B cell (primary cell): ENCODE measurements at places on chromosomes 4 and X.
A peak's percentile ranks its signal among the peaks of the same experiment; 100 is the strongest.

DNA sequence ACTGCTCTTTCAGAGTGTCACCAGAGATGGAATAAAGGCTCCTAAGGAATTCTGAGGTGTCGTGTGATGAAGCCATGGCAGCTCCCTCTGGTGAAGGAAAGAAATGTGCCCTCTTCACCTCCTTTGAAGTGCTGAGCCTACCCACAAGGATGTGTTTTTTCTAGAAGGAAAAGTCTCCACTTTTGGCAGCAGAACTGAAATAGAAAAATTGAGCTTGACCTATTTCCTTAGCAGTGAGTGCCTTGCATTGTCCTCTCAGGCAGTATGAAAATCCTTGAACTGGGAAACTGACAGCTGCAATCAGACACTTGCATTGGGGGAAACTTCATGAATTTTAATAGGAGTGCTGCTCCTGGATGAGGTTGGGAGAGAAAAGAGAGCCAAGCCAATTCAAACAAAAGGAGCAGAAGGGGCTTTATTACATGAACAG lies 95.2 kb downstream of the DCLK2 start:
- DNase-seq = no peak

DNA sequence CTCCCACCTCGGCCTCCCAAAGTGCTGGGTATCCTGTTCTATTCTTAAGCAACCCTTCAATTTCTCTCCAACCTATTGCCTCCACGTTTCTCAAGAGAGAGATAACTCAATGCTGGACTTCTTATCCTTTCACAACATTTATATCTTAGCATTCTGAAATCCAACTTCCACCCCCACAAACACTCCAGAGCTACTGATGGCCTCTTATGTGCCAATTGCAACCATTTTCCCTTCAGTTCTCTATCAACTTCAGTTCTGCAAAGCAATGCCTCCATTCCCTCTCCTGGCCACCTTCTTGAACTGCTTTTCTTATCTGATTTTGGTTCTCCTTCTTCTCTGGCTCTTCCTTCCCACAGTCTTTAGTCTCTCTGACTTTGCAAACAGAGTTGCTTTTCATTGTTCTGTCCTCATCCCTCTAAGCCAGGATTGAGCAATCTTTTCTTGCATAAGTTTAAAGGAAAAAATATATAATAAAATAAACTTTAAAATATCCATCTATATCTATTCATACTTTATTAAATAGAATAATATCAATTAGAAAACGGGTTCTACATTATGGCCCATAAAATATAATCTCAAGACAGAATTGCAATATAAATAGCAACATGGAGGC lies 3.6 kb upstream of the STBD1 start:
- DNase-seq = no peak

DNA sequence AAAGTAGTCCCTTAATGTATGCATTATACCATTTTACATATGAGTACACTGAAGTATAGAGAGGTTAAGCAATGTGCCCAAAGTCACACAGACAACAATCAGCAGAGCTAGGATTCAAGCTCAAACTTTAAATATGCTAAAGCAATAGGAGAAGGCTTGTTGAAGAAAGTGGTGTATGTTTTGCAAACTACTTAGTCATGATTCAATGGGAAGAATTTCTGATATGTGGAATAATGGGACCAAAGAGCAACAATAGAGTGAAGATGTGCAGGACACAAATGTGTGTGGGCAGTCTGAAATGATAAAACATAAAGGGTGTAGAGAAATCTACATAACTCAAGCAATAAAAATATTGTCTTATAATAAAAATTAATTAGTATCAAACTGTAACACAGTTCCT lies 109.0 kb upstream of the ARSJ start:
- no peak for DNase-seq

DNA sequence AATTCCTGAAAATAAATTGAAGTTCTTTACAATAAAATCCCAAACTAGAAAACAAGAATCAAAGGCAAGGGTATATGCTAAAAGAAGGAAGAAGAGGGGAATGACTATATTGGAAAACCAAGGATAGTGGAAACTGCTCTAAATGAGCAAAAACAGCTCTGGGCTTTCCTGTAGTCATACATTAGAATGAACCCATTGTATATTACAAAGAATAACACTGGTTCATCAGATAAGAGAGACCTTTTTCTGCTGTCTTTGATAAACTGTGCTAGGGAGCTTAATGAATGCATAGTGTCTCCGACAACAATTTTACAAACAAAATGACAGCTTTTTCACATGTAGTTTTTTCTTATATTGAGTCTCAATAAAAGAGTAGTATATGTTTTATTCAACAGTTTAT lies 26.6 kb downstream of the TLR2 start:
- no peak for DNase-seq

DNA sequence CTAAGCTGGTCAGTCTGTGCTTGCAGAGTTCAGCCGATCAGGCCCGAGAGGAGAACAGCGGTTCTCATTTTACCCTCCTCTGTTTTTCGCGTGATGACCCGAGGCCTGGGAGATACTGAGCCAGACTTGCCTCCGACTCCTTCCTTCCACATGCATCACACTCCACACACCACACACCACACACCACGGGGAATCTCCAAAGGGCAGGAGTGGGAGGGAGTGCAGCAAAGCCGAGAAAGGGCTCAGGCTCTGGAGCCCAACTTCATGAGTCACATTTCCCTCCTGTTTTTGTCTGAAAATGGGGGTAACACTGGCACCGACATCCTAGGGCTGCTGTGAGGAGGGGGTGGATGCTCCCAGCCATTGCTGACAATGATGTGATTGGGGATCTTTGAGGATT lies 38.9 kb downstream of the TKTL1 start:
- DNase-seq = no peak

DNA sequence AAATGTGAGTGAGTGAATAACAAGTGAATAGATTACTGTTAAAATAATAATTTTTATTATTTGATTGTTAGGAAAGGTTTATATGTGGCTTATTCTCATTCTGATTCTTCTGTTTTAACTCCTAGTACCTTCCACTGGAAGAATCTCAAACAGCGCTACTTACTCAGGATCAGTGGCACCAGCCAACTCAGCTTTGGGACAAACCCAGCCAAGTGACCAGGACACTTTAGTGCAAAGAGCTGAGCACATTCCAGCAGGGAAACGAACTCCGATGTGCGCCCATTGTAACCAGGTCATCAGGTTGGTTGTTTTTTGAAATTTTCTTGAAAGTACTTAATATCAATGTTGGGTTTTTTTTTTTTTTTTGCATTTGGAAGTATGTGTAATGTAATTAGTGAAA lies 117.6 kb upstream of the BMPR1B start:
- DNase-seq = no peak

GRCh38 chrX:74133156-74133796 lies 170.7 kb upstream of the ZCCHC13 start:
- peak; percentile 49 for DNase-seq

GRCh38 chr4:2818351-2818939 lies 25.2 kb upstream of the ADD1 start:
- DNase-seq = no peak

GRCh38 chr4:165991325-165992180 lies 118.5 kb downstream of the TLL1 start:
- DNase-seq = no peak

GRCh38 chrX:150984169-150984824 lies 1.2 kb downstream of the HMGB3 start:
- DNase-seq = peak; percentile 27

DNA sequence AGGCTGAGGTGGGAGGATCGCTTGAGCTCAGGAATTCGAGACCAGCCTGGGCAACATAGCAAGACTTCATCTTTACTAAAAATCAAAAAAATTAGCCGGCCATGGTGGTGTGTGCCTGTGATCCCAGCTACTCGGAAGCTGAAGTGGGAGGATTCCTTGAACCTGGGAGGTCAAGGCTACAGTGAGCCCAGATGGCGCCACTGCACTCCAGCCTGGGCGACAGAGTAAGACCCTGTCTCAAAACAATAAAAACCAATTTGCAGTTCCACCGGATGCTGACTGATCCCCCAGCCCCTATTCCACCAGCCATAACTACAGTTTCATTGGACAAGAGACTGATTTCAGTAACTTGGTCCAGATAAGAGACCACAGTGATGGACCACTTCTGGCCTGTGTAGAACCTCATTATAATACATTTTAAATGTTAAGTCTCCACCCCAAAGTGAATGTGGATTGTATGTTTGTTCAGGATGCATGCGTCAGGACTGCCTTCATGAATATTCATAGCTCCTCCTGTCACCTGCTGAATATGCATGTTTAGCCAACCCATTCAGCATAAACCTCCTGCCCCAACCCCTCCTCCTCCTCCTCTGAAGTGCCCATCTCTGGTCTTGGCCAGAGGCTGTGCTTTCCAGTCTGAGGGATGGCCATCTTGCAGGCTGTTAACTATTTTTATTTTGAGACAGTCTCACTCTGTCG lies 2.3 kb upstream of the SLBP start:
- peak; percentile 27 for DNase-seq

- no peak for DNase-seq
Measured at GRCh38 chr4:12041828-12042227, 613.1 kb upstream of the HS3ST1 start.

GRCh38 chr4:80767944-80768343 lies 262.6 kb upstream of the BMP3 start:
- DNase-seq = no peak

- no peak for DNase-seq
Measured at GRCh38 chr4:159097785-159098184, 5.1 kb upstream of the RAPGEF2 start.

DNA sequence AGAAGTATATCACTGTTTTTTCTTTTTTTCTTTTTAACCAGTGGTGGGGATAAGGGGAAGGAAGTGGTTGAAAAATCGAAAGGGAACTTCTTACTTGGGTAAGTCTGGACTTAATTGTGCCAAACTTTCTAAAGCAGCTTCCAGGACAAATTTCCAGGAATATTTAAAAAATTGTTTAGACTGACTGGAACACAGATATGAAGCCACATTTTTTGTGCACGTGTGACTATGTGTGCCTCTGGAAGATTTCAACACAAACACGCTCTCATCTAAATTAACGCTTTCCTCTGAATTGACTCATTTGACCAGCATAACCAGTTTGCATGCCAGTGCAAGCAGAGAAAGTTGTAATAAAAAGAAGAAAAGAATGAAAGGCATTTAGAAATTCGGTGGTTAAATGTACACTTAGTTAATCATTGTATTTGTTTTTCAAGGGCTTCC lies 18.8 kb upstream of the YTHDC1 start:
- DNase-seq = no peak

DNA sequence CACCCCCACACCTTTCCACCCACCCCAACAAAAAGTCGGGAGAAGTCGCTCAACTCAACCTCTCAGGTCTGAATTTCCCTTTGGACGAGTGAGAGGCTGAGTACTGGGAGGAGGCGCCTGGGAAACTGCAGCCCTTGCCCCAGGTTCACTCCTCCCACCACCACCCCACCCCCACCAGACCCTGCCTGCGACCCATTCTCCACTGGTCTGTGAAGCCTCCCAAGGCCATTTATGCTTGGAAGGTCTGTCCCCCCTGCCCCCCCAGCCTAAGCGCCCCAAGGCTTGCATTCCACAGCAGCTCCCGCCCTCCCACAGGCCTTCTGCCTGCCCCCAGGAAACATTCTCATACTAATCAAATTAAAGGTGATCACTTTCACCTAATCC lies 27.2 kb downstream of the ELF4 start:
- no peak for DNase-seq

DNA sequence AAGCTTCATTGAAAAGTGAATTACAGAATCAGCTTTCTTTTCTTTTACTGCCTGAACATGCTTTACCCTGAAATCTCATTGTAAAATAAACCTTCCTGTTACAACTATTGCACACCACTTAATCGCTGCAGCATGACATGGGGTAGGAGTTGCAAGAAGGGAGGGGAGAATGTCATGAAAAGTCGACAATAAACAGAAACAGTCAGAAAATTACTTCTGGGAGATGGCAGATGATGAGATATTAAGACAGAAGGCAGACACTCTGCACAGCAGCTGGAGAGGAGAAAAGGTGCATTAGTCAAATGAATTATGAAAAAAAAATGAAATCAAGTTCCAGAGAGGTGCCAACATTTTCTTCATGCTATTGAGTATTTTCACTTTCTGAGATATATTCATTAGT lies 287.7 kb downstream of the PCDH7 start:
- DNase-seq = no peak

DNA sequence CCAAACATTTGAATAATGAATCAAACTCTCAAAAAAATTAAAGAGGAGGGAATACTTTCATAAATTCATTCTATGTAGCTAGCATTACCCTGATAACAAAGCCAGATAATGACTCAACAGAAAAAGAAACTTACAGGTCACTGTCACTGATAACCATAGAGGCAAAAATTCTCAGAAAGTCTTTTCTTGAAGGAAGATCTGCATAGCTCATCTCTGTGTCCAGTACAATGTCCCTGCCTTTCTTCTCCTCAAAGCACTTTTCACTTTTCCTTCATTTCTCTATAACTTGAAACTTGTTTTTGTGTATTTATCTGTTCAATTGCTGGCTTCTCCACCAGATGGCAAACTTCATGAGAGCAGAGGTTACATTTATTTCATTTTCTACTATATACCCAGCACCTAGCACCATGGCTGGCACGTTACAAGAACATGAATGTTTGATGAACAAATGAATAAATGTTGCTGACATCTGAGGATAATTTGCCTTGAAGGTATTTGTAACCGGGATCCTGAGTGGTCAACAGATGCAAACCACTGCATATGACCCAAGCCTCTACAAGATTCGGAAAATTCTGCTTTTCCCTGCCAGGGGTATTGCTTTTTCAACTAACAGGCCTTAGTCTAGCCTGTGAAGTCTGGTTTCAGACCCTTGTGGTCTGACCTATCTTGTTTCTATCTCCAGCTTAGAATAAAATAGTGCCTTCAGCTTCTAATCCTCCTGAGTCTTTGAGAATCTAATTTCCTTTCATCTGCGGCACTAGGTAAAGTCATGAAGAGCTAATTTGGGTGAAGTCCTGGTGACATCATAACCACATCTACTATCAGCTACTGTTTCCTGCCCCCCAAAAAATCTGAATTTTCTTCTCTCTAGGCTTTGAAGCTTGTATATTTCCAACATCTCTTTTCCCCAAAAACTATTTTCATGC lies 52.5 kb upstream of the ANTXR2 start:
- peak; percentile 74 for DNase-seq

DNA sequence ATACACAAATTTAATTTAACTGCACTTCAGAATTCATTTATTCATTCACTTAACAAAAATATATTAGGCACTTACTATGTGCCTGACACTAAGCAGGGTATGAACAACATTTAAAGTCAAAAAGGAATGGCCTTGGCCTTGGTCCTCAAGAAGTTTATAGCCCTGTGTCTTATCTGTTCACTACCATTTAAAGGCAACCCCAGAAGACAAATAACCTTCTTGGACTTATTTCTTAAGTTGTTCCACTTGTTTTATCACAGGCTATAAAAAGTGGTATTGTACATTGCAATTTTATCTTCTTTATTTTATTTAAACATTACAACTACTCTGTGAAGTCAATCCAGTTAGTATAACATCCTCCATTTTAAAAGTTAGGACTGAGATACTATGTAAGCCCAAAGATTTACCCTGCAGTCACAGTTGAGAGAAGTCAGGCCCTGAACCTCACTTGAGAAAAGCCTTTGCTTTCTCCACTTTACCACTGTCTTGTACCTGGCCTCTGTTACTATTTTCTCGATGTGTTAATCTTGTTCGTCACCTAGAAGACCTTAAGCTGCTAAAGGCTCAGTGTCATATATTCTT lies 305.6 kb upstream of the DIPK2B start:
- no peak for DNase-seq

- no peak for DNase-seq
Measured at GRCh38 chrX:55123900-55124299, 35.1 kb downstream of the PAGE2 start.
